GDM1 (cell line): ENCODE measurements at places on chromosomes 3 and 15.
A peak's percentile ranks its signal among the peaks of the same experiment; 100 is the strongest.

DNA sequence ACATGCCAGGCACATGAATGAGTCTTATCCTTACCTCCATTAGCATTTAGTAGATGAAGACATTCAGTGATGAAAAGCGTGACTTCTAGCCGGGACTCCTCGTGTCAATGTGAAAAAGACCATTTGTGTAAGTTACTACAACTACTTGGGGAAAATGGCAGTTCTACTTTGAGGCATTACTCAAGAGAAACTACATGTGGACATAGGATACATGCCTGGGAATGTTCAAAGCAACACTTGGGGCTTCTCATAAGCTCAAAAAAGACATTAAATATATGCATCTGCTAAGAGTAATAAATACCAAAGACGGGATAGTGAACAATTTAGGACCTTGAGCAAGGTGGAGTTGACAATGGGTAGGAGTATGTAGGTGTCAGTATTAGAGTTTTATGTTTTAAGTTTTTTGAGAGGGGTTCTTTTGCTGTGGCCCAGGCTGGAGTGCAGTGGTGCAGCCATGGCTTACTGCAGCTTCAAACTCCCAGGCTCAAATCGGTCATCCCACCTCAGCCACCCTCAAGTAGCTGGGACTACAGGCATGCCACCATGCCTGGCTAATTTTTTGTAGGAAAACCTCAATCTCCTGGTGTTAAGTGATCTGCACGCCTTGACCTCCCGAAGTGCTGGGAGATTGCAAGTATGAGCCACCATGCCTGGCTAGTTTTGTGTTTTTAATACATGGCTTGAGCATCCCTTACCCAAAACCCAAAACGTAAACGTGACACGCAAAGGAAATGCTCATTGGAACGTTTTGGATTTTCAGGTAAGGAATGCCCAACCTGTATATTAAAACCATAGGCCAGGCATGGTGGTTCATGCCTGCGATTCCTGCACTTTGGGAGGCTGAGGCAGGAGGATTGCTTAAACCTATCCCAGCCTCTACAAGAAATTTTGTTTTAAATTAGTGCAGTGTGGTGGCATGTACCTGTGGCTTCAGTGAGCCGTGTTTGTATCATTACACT lies 3.9 kb downstream of the RPLP1 start:
- no peak for DNase-seq

GRCh38 chr15:48411971-48412591 lies 80.9 kb downstream of the DUT start:
- no peak for DNase-seq

DNA sequence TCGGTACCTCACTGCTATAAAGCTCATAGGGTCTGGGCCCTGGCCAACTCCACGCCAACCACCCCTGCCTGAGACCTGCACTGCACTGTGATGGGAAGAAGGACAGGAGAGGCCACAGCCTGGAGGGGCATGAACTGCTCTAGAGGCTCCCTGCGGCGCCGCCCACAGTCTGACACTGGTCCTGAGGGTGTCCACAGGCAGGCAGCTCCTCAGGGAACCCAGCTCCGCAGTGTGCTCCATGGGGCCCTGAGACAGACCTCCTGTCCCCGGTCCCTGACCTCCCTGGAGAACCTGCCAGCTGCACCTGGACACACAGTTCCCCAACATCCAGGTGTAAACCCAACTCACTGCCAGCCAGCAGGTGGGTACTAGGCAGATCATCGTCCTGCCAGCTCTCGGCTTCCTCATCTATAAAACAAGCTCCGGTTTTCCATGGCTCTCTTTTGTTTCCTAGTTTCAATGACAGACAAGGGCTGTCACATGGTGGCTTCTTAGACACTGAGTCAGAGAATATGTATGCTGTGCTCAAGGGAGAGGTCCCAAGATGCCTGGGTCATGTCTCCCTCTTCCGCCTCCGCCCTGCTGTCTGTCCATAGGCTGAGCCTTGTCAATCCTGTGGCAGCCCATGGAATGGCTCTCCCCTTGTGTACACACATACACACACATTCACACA lies 5.1 kb upstream of the HAPLN3 start:
- DNase-seq, result no peak

DNA sequence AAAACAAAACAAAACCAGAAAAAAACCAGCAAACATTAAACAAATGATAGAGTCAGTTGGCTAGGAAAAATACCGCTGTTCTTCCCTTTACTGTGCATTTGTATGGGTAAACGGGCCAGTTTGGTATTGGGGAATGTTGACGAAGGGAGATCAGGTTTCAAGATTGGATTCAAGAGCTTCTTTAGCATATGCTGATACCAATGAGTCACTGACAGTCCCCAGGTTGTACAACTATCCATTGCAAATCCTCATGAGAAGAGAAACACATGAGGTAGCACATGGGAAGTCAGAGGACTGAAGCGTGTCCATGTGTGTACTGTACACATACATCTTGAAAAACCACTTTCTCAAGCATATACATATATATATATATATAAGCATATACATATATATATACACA lies 25.6 kb downstream of the TIGIT start:
- DNase-seq, result no peak

DNA sequence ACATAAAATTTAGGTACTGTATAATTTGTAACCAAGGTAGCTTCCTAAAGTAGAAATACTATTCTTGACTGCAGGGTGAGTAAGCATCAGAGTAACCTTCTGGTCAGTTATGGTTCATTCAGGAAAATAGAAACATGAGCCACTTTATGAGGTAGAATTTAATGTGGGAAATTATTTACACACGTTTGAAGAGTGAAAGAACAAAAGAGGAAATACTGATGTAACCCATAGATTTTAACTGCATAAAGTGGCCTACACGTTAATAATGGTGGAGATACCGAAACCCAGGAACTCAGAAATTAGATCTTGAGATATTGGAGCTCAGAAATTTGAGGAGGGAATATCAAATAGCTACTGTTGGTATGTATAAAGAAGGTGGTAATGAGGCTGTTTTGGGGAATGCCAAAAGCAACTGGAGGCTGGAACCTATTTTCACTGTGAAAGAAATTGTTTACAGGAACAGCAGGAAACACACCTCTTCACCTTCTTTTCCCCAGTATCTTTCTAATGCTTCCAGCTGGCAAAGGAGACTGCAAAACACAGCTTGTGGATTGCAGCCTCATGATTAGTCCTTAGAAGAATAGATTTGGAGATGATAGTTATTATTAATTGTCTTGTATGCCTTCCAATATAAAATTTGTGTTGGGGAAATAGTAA lies 216.1 kb downstream of the DOCK3 start:
- DNase-seq, result no peak

- no peak for DNase-seq
Measured at GRCh38 chr3:73245459-73245858, 184.0 kb downstream of the EBLN2 start.

DNA sequence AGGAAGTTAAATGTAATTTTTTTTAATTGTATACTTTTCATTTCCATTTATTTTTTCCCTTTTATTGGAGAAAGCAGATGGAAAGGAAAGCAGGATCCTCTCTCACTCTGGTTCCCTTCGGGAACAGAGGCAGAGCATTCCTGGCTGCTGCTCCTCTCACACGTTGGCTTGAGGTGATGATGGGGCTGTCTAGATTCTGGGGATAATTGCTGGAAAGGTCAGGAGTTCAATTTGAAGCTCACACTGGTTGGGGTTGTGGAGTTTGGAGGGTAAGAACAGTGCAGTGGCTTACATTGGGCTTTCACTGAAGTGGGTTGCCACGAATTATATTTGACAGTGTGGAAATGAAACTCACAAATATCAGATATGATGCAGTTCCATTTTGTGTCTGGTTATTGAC lies 57.6 kb downstream of the RARB start:
- DNase-seq, result no peak

GRCh38 chr3:188446766-188447165 lies 292.8 kb downstream of the LPP start:
- DNase-seq, result no peak

DNA sequence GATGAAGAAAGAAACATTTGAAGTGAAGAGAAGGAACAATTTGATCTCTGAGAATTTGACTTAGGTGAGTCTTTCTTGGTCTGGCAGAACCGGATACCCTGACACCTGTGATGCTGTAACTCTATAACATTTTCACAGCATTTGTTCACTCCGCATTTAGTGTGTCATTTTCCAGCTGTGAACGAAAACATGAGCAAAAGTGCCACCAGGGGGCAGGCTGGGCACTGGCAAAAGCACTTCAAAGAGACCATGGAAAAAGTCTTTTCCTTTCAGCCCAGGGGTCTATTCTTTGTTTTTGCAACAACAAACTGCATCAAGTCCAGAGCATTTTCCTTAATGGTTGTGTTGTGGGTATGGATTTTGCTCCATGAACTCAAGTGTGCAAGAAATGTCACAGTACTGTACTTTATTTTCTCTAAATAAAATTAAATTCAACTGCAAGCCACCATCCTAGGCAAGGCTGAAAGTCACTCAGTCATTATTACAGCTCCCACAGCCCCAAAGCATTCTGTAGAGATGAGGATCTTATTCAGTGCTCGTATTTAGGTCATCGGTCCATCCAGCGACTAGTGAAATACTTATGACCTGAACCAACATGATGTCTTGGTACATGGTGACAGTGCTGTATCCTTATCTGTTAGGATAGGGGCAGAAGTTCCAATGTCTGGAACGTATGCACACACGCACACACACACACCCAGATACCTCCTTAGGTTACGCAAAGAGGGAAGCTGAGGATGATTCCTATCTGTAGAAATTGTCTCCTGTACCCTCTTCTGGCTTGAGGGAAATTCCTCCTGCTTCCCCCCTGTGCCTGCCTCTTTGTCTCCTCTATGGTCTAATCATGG lies 125.5 kb downstream of the GADL1 start:
- DNase-seq, result peak; percentile 51

DNA sequence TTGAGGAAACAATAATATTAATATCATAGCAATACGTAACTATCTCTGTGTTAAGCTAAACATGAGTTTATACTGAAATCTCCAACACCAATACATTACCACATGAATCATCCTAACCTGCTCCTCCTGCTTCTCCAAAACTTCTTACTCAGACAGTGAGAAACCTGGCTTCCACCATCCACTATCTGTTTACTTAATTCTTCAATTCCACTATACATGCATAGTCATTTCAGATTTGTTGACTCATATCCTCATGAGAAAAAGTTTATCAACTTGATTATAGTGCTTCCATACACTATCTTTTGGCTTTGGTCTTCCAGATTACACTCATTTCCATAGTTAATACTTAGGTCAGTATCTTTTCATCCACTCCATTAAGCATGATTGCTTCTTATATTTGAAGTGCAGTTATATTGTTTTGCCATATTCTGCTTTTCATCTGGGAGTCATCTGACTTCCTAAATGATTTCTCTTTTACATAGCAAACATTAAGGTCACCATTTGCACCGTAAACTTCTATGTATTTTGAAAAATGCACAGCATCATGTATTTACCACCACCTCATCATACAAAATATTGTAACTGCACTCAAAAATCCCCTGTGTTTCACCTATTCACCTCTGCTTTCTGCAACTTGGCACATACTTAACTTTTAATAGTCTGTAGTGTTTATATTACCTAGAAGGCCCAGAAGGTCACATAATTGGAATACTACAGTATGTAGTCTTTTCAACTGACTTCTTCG lies 970.6 kb downstream of the DIPK2A start:
- DNase-seq, result no peak

GRCh38 chr3:52447512-52448355 lies 2.8 kb upstream of the SEMA3G start:
- no peak for DNase-seq

- no peak for DNase-seq
Measured at GRCh38 chr3:170869645-170870593, at the start of gene RPL22L1. Gene RPL22L1, minus strand, starts transcription at chr3:170870195. Its CDS starts 28 bp downstream, at chr3:170870167.

- peak; percentile 35 for DNase-seq
Measured at GRCh38 chr15:49379996-49380395, 43.0 kb upstream of the FGF7 start.

- DNase-seq, result no peak
Measured at GRCh38 chr3:132346841-132347736, 29.9 kb downstream of the ACP3 start.

GRCh38 chr15:36579792-36580431 lies 486 bp downstream of the CDIN1 start:
- no peak for DNase-seq

DNA sequence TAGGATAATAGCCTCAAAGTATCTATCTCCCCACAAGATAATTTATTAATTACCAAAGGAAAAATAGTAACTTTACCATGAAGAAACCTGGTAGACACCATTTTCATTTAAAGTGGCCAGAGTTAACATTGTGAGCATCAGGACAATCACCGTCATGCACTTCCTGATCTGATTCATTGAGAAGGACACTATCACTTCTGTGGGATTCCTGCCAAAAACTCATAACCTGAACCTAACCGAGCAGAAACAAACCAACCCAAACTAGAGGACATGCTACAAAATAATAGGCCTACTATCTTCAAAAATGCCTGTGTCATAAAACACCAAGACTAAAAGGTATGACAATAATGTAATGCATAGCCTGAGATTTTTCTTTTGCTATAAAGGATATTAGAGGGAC lies 39.0 kb downstream of the FSIP1 start:
- DNase-seq, result no peak

GRCh38 chr3:125207949-125208568 lies 4.5 kb downstream of the SLC12A8 start:
- DNase-seq, result no peak

DNA sequence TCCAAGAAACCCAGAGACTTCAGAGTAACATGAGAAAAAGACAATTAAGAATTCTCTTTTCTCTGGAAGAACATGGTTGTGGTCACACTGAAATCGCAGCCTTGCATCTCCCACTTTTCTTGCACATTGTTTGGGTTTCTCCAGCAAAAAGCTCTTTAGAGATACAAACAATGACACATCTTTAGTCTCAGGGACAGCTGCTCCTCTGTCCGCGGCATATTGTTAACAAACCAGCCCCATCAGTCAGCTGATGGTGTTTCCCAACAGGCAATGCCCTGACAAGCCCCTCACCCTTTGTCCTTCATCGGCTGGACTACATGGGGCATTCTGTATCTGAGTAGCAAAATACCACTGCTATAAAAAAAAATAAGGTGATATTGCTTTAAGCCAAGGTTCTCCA lies 53.4 kb downstream of the UMPS start:
- no peak for DNase-seq

DNA sequence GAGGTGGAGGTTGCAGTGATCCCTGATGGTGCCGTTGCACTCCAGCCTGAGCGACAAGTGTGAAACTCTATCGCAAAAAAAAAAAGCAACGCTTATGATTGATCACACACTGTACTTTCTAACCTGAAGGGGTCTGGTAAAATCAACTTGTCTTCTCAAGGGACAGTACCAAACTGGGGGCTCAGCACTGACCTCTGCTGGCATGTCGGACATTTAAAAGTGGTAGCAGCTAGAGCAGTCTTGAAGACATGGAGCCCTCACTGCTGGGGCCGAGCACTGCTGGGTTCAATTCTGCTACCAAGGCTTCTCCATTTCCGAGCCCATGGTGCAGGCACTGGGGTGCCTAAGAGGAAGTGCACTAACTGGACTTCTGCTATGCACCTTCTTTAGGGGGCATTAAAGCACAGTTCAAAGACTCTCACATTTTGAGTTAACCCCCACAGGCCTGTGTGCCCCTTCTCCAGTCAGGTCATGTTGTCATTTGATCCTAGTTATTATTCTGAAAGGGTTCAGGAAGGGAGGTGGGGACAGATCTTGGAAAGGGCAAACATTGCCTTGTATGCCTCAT lies 26.4 kb upstream of the LAMP3 start:
- no peak for DNase-seq

GRCh38 chr3:115834068-115834467 lies 210.8 kb downstream of the GAP43 start:
- no peak for DNase-seq
